Breast epithelium (tissue), 4 donors: ENCODE measurements at places on chromosomes 16 and 17.

DNA sequence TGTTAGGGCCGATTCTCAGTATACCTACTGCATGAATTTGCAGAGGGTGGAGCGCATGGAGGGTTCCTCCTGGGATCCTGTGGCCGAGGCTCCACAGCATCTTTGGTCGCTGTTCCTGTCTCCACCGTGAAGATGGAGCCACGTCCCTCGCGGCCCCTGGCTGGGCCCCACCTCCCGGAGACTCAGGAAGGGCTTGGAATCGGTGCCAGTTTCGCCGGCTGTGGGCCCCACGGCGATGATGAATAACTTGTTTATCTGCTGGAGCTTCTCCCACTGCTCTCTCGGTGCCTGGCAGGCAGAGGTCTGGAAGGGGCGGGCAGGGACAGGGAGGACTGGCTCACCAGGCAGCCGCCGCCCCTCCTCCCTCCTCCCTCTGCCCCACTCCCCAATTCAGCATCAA lies 8.1 kb downstream of the SLC5A11 start:
- peak overlapping the region; percentile 21 for H3K4me3 ChIP-seq
- no peaks in the 10 kb centered on the region for H3K36me3 ChIP-seq
- no peaks in the 10 kb centered on the region for H3K27me3 ChIP-seq
- H3K27ac ChIP-seq = no peak overlapping the region

GRCh38 chr17:16040710-16041251 lies 41.2 kb downstream of the TTC19 start:
- no peaks in the 10 kb centered on the region for H3K36me3 ChIP-seq
- no peaks in the 10 kb centered on the region for H3K27me3 ChIP-seq
- no peak overlapping the region for H3K4me3 ChIP-seq
- no peak overlapping the region for H3K27ac ChIP-seq
- H3K4me1 ChIP-seq = no peaks in the 10 kb centered on the region

DNA sequence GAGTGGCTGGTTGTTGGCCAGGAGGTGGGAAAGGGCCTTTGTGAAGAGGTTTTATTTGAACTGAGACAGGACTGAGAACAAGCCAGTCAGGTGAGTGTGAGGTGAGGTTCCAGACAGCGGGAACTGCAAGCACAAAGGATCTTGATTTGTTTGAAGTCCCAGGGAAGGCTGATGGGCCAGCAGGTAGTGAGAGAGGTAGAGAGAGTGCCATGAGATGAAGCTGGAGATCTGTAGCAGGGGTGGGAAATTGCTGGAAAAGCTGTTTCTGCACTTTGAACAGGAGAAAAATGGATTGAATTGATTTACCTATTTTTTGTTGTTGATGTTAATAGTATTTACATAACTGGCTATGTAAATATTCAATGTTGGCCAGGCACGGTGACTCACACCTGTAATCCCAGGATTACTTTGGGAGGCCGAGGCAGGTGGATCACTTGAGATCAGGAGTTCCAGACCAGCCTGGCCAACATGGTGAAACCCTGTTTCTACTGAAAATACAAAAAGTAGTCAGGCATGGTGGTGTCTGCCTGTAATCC lies 7.7 kb upstream of the DCTPP1 start:
- H3K4me3 ChIP-seq = no peak overlapping the region
- H3K27ac ChIP-seq = no peak overlapping the region
- H3K27me3 ChIP-seq = no peaks in the 10 kb centered on the region
- DNase-seq = no peak
- H3K36me3 ChIP-seq = no peaks in the 10 kb centered on the region

DNA sequence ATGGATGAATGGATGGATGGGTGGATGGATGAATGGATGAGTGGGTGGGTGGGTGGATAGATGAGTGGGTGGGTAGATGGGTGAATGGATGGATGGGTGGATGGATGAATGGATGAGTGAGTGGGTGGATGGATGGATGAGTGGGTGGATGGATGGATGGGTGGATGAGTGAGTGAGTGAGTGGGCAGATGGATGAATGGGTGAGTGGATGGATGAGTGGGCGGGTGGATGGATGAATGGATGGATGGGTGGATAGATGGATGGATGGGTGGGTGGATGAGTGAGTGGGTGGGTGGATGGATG lies 6.4 kb upstream of the KATNB1 start:
- no peak for DNase-seq
- no peak overlapping the region for H3K27ac ChIP-seq
- H3K36me3 ChIP-seq = no peaks in the 10 kb centered on the region
- no peak overlapping the region for H3K4me3 ChIP-seq
- no peaks in the 10 kb centered on the region for H3K27me3 ChIP-seq

- no peak overlapping the region for H3K4me3 ChIP-seq
- H3K27ac ChIP-seq = no peak overlapping the region
- H3K4me1 ChIP-seq = no peaks in the 10 kb centered on the region
- DNase-seq = no peak
- H3K36me3 ChIP-seq = no peaks in the 10 kb centered on the region
These were observed 49.2 kb upstream of the EMP2 start for GRCh38 chr16:10629592-10629963.

DNA sequence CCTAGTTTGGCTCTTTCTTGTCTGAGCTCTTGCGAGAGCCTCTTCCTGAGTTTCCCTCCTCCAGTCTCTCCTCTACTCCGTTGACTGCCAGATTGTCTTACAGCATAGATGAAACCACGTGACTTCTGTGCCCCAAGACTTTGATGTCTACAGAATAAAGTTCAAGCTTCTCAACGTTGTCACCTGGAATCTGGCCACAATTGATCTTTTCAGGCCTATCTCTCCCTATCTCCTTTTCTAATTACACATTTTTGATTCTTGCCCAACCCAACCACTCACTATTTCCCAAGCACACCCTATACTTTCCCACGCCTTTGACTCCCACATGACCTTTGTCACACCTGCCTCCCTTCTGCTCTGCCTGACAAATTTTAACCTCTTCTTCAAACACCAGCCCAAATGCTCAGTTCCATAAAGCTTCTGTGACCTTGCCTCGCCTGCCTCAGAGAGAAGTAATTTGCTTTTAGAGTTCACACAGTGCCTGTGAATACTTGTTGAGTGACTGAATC lies 52.4 kb upstream of the PMFBP1 start:
- H3K4me3 ChIP-seq = no peak overlapping the region
- no peak overlapping the region for H3K27ac ChIP-seq
- no peaks in the 10 kb centered on the region for H3K4me1 ChIP-seq
- DNase-seq = no peak

DNA sequence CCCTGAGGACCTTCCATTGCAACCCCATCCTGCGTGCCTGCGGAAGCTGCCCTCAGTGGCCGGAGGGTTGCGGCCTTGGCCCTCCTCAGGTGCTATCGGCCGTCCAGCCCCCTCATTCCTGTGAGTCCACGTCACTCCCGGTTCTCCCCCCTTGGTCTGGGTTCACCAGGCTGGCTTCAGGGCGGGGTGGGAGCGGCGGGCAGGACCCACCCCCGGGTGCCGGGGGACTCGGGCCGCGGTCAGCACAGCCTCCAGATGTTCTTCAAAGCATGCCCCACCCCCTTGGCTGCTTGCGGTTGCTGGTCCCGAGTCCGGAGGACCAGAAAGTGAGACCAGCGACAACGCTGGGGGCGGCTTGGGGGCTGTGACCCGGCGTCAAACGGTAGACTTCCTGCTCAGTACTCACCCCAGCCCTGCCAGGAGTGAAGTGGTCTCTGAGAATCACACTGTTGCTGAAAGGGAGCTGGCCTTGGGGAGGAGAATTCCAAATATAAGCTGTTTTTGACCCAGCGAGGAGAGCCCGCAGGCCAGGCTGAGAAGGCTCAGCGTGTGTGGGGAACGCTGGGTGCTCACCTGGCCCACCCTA lies 4.5 kb downstream of the ZNF469 start:
- peaks cover 15% of the 10 kb centered on the region for H3K4me1 ChIP-seq
- H3K27ac ChIP-seq = peak overlapping the region; percentile 96
- no peaks in the 10 kb centered on the region for H3K27me3 ChIP-seq
- no peak for DNase-seq

DNA sequence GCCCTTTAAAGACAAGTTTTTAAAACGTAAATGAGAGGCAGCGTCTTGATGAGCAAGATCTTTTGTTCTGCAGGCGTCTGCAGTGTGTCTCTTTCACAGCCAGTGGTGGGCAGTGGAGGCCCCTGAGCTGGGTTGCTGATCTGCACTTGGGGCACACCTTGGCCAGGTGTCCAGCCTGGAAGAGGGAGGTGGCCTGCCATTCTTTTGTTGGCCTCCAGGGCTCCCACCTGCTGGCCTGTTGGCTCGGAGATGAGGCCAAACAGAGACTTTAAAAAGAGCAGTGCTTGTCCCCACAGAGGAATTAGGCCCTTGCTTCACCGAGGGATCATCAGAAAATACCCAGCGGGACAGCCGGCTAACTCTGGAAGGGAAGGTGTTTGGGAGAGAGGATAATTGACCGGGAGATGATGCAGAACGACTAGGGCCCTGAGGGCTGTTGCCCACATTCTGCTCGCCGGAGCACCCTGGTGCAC lies 145.9 kb upstream of the PLCG2 start:
- DNase-seq = no peak
- no peak overlapping the region for H3K4me3 ChIP-seq

DNA sequence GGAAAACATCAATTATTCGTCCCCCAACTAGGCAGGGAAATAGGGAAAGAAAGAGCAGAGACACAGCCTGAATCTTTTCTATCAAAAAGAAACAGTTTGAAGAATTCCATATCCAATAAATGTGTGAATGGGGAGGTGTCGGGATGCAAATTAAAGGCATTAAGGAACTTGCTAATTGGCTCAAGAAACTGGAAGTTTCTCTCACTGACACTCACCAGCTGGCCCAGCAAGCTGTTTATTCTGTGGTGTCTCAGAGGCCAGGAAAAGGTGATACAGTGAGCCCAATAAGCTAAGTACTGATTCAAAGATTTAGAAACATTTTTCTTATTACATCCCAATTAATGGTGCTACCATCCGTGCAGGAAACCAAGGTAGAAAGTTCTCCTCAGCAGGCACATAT lies 104.4 kb upstream of the CLEC3A start:
- H3K4me1 ChIP-seq = no peaks in the 10 kb centered on the region
- H3K36me3 ChIP-seq = no peaks in the 10 kb centered on the region
- H3K27me3 ChIP-seq = no peaks in the 10 kb centered on the region
- no peak overlapping the region for H3K4me3 ChIP-seq
- no peak overlapping the region for H3K27ac ChIP-seq

GRCh38 chr17:74937064-74938051 lies 1.7 kb downstream of the OTOP3 start:
- H3K4me1 ChIP-seq = peaks cover 11% of the 10 kb centered on the region
- DNase-seq = no peak
- no peak overlapping the region for H3K4me3 ChIP-seq

GRCh38 chr16:69509125-69509524 lies 56.6 kb upstream of the NFAT5 start:
- no peak overlapping the region for H3K4me3 ChIP-seq
- H3K27me3 ChIP-seq = no peaks in the 10 kb centered on the region
- no peaks in the 10 kb centered on the region for H3K4me1 ChIP-seq
- H3K27ac ChIP-seq = no peak overlapping the region
- DNase-seq = no peak
- no peaks in the 10 kb centered on the region for H3K36me3 ChIP-seq

DNA sequence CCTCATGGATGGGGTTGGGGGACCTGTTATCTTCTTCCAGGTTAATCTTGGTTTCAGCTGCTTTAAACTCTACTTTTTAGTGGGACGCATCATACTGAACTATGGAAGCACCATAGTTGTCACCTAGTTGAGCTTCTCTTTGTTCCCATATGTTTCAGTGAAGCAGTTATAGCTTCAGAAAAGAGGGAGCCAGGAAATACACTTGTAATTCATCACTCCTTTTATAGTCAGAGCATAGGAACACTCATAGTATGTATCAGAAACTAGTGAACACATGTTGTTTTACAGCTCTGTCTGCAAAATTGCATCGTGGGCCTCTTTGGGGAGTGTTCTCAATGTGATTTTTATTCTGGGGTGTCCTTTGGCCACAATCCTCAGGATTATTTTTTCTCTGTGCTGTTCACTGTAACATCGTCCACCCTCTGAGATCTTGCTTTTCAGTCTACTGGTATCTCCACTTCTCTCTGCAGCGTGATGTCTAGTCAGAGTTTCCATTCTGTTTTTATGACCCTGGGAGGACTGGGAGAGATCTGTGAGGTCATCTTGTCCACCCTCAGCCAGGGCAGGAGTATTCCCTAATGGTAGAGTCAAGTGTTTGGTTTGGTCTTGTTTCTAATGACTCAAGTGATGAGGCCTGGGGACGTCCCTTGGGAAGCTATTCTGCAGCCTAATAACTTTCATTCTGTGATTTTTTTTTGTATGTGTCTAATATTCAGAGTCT lies 585.4 kb downstream of the WWOX start:
- H3K4me1 ChIP-seq = no peaks in the 10 kb centered on the region
- H3K27ac ChIP-seq = no peak overlapping the region
- H3K4me3 ChIP-seq = no peak overlapping the region
- no peak for DNase-seq

DNA sequence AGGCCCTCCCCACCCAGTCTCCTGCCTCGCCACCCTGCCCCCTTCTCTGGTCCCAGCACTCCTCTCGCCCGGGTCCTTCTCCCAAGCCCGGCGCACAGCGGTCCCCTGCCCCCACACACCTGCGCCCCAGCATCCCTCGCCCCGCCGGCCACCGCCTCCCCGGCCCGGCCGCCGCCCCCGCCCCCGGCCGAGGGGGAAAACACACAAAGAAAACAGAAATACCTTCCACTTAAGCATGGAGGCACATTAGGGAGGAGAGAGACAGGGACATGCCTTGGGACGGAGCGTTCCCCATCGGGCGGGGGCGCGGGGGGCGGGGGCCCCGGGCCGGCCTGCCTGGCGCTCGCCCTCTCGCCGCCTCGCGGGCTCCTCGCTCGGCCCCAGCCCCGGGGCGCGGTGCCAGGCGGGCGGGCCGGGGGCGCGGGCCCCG lies 326 bp downstream of the SRCIN1 start:
- H3K36me3 ChIP-seq = no peaks in the 10 kb centered on the region
- H3K27ac ChIP-seq = no peak overlapping the region
- DNase-seq = no peak
- H3K4me3 ChIP-seq = peak overlapping the region; percentile 63
- H3K4me1 ChIP-seq = peaks cover 20% of the 10 kb centered on the region

GRCh38 chr17:75551266-75551665 lies 25.8 kb downstream of the LLGL2 start:
- peak overlapping the region; percentile 83 for H3K27ac ChIP-seq
- no peak for DNase-seq
- H3K36me3 ChIP-seq = no peaks in the 10 kb centered on the region

- no peaks in the 10 kb centered on the region for H3K4me1 ChIP-seq
These were observed 23.4 kb downstream of the DCAF7 start for GRCh38 chr17:63573634-63574033.

DNA sequence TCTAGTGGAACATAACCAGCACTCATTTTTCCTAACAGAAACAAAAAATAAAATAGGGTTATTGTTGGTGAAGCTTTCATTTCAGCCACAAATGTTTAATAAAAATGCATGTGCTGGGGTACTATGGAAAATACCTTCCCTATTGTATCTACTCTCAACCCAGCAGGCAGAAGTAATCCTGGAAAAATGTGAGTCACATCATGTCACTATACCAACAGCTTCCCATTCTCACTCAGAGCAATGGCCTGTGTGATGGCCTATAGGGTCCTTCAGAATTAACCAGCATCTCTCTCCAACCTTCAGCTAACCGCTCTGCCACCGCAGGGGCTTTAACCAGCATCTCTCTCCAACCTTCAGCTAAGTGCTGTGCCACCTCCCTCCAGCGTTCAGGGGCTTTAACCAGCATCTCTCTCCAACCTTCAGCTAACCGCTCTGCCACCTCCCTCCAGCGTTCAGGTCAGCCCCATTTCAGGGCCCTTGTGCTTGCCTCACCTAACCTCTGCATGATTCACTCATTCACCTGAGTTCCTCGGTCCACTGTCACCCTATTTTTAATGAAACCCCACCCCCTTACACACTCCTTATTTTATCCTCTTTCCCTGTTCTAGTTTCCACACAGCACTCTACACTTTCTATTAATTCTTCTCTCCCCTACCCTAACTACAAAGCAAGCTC lies 34.0 kb downstream of the UBE2G1 start:
- no peaks in the 10 kb centered on the region for H3K4me1 ChIP-seq
- H3K27ac ChIP-seq = no peak overlapping the region

GRCh38 chr17:32876417-32877163 lies at the start of gene MYO1D:
Gene MYO1D, minus strand, starts transcription at chr17:32877124. Its CDS starts 252 bp downstream, at chr17:32876872.
- H3K27me3 ChIP-seq = no peaks in the 10 kb centered on the region
- no peaks in the 10 kb centered on the region for H3K36me3 ChIP-seq
- H3K4me3 ChIP-seq = peak within 1 kb of the TSS; percentile 76
